HFF-Myc (cell line): ENCODE measurements at places on chromosomes 3 and 15.

DNA sequence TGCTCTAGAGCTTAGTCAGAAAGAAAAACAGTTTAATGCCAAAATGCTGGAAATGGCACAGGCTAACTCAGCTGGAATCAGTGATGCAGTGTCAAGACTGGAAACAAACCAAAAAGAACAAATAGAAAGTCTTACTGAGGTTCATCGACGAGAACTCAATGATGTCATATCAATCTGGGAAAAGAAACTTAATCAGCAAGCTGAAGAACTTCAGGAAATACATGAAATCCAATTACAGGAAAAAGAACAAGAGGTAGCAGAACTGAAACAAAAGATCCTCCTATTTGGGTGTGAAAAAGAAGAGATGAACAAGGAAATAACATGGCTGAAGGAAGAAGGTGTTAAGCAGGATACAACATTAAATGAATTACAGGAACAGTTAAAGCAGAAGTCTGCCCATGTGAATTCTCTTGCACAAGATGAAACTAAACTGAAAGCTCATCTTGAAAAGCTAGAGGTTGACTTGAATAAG is 150.5 kb upstream of the LRRFIP2 start:
- no peak for DNase-seq

GRCh38 chr3:100002599-100003350 is 111.5 kb downstream of the FILIP1L start:
- DNase-seq = peak; percentile 56

GRCh38 chr3:46811615-46812236 is 51.5 kb downstream of the MYL3 start:
- DNase-seq = no peak

- DNase-seq = no peak
Measured at GRCh38 chr15:49063402-49064280, 17.4 kb upstream of the SECISBP2L start.

GRCh38 chr3:23508464-23508863 is 297.3 kb upstream of the UBE2E1 start:
- no peak for DNase-seq

GRCh38 chr15:32856753-32857152 is 138.9 kb downstream of the GREM1 start:
- DNase-seq = no peak

DNA sequence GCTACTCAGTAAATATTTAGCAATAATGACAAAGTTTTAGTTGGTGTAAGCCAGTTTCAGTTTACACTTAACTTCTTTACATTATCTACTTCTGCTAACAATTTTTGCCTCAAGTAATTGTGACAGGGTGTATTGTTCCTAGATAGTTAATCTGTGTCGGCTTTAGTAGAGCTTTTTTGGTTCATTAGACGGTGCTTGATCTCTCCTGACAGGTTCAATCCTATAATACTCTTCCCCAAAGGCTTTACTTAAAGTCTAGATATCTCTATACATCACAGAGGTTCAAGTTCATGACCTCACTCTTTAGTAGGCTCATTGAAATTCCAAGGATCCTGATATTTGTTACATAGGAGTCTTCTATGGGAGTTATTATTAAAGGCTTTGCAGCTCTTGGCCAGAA is 365.6 kb upstream of the DPPA4 start:
- DNase-seq = no peak
